ENCODE measurements at places on chromosomes 11 and 22.
A peak's percentile ranks its signal among the peaks of the same experiment; 100 is the strongest.

- no peak for DNase-seq
Observed at GRCh38 chr11:73322382-73323306, 14.6 kb downstream of the ARHGEF17 start.

DNA sequence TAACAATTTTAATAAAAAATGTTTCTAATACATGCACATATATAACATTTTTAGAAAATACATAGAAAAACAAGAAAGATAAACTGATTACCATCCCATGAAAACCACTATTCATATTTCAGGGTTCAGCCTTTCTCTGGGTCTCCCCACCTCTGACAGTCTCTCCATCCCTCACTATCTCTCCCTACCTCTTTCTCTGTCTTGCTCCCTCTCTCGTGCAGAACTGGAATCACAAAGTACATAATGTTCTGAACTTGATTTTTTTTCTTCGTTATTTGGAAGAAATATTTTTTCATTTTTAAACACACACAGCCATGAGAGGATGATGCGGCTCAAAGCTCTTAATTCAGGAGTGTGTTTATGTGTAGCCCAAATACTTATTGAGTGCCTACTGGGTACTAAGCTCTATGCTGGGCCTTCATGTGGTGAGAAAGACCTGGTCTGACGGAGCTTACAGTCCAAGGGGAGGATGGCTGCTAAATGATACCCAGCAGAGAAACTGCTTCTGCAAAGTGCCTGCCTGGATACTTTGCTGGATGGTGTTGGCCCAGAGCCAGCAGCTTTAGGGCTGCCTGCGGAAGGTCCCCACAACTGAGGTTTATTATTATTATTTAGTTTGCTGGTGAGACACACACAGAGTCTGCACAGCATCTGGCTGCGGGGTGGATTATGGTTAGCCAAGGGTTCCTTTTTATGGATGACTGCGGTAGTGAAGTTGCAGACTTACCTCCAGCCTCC, 42.6 kb downstream of the SC5D start:
- DNase-seq, result no peak

GRCh38 chr11:120344302-120345004, 8.2 kb downstream of the ARHGEF12 start:
- DNase-seq, result peak; percentile 52

DNA sequence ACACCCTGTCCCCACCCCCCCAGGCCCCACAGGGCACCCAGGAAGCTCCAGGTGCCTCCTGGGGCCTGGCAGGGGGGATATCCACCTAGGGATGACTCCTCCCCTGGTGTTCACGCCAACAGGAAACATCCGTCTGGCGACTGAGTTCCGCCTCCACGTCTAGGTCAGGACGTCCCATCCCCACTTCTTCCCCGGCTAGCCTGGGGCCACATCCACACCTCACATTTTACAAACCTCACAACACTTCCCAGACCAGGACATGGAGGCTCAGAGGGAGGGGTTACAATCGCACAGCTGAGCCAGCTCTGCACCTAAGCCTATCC, 21.0 kb downstream of the MAFF start:
- no peak for DNase-seq

DNA sequence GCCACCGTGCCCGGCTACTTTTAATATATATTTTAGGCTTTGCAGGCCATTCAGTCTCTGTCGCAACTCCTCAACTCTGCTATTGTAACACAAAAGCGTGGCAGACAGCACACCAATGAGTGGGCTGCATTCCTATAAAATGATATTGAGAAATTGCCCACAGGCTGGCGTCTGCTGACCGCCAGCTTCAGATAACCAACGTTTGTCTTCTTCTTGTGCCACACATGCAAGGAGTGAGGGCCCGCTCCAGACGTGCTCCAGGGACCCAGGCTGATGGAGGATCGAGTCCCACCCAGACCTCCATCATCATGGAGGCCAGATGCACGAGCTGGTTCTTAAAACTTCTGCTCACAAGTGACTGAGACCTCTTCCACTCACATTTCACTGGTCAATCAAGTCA, 35.4 kb upstream of the LINC01488 start:
- DNase-seq, result no peak

DNA sequence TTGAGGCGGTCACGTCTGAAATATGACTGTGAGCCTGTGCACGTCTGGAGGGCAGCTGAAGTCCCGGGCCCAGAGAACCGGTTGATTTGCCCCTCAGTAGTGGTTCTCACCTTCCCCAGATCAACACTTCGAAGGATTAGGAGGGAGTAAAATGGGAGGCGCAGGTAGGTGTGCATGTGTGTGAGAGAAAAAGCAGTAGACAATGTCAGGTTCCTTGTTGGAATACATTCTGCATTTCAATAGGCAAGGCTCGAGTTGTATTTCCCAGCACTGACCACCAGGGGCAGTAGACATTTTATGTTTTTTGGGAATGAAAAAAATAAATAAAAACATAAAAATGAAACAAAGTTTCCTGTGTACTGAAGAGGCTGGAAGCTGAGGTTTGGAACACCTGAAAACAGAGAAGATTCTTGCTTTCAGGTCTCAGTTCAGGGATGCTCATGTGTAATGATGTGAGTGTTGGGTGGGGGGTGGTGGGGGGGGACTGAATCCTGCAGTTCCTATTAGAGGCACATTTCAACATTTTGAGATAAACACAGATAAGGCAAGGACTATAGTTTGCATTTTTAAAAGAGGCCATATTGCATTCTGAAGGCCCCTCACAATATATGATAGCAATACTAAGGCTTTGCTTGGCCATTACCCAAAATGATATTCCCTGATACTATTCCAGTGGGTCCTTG, 333.9 kb downstream of the CADM1 start:
- peak; percentile 9 for DNase-seq

DNA sequence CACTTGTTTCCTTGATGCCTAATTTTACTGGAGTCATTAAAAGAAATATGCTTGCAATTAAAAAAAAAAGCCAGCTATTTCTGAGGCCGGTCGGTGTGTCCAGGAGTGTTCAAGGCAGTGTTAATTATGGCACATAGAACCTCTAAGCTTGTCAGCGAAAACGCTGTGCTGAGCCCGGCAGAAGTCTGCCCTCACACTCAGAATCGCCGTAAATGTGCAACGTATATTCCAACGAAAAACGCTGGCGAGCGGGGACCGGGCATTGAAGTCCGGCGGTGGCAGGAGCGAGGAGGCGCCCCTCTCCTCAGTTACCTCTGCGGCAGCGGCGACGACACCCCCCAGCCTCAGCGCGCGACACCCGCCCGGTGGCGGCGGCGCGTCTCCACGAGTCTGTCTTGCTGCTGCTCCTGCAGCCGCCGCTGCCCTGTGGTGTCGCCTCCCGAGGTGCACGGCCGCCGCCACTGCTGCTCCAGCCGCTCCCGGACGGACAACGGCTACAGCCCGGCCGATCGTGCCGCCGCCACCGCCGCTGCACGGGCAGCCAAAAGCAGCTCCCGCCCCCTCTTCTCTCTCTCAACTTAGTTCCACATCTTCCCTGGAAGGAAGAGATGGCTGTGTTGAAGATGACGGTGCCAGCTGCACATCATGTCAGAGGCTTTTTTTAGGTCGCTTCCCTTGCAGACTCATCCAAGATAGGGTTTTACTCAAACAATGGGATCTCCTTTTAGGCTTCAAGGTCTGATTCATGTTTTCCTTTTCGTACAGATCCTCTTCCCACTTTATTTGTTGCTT, 56.0 kb downstream of the JAM3 start:
- no peak for DNase-seq

DNA sequence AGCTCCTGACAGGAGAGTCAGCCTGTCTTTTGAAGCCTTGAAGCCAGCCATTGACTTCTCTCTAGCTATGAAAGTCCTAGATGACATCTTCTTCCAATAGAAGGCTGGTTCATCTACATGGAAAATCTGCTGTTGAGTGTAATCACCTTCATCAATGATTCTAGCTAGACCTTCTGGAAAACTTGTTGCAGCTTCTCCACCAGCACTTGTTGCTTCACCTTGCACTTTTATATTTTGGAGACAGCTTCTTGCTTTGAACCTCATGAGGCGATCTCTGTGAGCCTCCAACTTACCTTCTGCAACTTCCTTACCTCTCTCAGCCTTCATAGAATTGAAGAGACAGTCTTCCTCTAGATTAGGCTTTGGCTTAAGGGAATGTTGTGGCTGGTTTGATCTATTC, 58.3 kb downstream of the MYO7A start:
- DNase-seq, result no peak

DNA sequence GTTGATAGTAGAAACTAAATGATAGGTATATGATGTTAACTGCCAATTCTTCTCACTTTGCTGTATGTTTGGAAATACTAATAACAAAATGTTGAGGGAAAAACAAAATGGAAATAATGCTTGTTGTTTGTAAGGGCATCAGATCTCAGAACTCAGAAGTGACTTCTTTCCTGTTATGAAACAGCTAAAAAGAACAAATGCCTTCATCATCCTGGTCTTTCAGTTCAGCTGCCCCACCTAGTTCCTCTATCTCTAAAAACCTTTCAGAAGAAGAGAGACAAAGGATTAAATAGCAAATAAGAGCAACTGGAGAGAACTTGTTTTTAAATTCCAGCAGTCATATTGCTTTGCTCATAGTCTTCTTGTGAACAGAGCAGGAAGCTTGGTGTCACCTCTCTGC, 345.3 kb upstream of the NCAM1 start:
- DNase-seq, result no peak

GRCh38 chr11:17347676-17348075, 3.9 kb upstream of the NCR3LG1 start:
- DNase-seq, result no peak

DNA sequence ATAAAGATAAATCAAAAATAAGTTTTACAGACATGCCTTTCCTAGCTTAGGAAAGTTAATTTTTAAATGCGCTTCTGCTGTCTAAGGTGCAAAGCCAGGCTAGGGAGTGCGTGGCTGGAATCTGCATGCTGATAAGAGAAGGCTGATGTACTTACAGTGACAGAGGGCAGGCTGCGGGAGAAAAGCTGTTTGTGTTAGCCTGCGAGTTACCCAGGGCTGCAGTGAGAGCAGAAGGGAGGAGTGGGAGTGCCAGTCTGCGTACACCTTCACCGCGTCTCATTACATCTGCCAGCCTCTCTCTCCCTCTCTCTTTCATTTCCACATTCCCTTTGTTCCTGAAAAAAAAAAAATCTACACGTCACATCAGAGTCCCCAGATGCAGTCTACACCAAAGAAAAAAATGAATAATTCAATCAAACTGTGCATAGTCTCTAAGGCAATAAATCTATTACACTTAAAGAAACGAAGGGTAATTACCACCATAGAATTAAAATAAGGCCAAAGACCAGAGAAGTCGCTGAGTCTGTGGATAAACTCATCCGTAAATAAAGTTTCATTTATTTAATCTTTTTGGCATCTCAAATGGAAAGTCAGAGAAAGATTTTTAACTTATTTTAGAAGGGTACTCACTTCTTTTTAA, 126.4 kb upstream of the C11orf58 start:
- no peak for DNase-seq

DNA sequence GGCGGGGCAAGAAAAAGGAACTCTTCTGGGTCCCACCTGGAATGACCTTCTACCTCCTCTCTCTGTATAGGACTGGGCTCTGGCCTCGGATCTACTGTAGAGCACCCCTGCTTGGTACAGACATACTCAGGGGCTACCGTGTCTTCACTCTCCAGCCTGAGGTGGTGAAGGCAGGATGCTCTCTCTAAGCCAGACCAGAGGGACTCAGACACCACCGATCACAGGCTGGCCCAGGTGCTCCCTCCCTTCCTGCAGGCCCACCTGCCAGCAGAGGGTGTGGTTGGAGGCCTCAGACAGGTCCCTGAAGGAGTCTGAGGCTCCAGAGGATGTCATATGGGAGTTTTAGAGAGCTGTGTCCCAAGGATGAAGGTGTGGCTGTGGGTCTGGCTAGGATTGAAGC, 4.1 kb downstream of the NHERF4 start:
- no peak for DNase-seq

- DNase-seq, result no peak
Observed at GRCh38 chr22:24086310-24086709, 75.2 kb downstream of the CABIN1 start.

DNA sequence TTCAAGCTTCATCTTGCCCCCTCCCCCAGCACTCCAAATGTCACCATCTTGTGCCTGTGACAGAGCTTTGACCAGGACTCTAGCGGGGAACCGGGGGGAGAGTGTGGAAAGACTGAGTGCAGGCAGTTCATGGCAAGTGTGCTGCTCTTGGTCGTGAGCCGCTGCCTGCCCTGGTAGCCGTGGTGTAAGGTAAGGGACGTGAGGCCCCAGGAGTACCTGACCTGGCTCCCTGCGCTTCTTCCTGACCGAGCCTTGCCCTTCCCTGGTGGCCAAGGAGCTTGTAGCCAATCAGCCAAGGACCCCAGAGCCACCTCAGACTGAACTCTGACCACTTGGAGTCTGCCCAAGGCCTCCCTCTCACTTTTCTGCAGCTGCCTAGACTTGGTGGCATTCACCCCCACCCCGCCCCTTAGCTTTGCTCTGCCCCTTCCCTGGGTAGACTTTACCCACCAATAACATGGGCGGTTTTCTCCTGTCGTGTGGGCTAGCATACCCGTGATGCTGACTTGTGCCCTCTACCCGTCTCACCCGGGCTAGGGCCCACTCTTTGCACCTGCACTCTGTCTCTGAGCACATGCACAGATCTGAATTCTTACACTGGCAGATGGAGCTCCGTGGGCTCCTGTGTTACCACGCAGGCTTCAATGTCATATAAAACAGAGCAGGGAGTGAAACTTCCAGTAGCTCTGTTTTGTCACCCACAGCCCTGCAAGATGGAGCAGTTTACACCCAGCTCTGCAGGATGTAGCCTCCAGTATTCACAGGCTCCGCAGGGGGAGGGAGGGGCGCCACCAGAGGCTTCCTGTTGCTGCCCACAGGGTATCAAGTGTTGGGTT, 1.5 kb downstream of the DGKZ start:
- peak; percentile 56 for DNase-seq

- no peak for DNase-seq
Observed at GRCh38 chr11:21987261-21987660, 205.6 kb upstream of the ANO5 start.

- no peak for DNase-seq
Observed at GRCh38 chr11:3002871-3003270, 10.7 kb upstream of the NAP1L4 start.

Measured in stimulated activated CD4-positive, alpha-beta T cell treated with anti-CD3 and anti-CD28 coated beads, Interleukin-4, amount 100 ng/mL, for 24 hours (primary cell).